ENCODE measurements at places on chromosomes 1 and 21.

DNA sequence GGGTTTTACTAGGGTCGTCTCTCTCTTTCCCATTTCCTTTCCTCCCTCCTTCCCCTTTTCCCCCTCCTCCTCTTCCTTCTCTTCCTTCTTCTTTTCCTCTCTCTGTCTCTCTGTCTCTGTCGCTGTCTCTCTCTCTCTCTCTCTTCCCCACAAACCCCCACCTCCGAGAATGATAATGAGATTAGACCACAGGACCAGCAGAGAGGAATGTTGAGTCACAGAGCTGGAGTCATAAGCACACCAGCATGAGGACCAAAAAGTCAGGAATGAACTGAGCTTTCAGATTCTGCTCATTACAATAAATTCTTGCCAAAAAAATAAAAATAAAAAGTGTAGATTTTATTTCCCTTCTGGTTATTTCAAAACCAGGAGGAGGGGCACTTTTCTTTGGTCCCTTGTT, 377.4 kb downstream of the LTN1 start:
- peak; percentile 73 for DNase-seq

- DNase-seq, result no peak
Measured at GRCh38 chr1:222680080-222680479, 32.2 kb downstream of the AIDA start.

- no peak for DNase-seq
Measured at GRCh38 chr1:67300561-67300960, 7.1 kb upstream of the IL12RB2 start.

DNA sequence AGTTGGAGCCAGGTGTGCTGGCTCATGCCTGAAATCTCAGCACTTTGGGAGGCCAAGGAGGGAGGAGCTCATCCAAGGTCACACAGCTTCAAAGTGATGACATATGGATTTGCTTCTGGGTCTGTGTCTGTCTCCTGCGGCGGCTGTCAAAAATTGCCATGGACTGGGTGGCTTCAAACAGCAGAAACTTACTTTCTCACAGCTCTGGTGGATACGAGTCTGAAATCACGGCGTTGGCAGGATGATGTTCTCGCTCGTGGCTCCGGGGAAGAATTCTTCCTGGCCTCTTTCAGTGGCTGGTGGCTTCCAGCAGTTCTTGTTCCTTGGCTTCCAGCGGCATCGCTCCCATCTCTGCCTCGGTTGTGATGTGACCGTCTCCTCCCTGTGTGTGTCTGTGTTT, 314.8 kb upstream of the C1orf174 start:
- no peak for DNase-seq

- no peak for DNase-seq
Measured at GRCh38 chr1:173948594-173948993, 31.5 kb upstream of the SERPINC1 start.

Measured in fibroblast of skin of left biceps (primary cell).